ENCODE measurements at places on chromosomes 12 and 14. TPM values are rescaled to one million over a fixed set of nuclear protein-coding genes. Genes with fewer than 3 reads are reported as not detected.

Gene DIO3
- 0.13 TPM for total RNA-seq

Gene AMDHD1
- total RNA-seq, result 2.3 TPM

Gene CPSF6
- 60.0 TPM for total RNA-seq

Gene CFAP251
- total RNA-seq, result 1.3 TPM

Gene PROX2
- not detected for total RNA-seq

Gene C3AR1
- total RNA-seq, result not detected

Gene SPRYD4
- 1.9 TPM for total RNA-seq

Gene VRTN
- not detected for total RNA-seq

Gene NPFF
- not detected for total RNA-seq

Gene ERP27
- not detected for total RNA-seq

Measured in A549 treated with dexamethasone at 1 μM for 4 hours (cell line).